ENCODE measurements at places on chromosomes 13 and 19. TPM values are rescaled to one million over a fixed set of nuclear protein-coding genes. Genes with fewer than 3 reads are reported as not detected.

DNA sequence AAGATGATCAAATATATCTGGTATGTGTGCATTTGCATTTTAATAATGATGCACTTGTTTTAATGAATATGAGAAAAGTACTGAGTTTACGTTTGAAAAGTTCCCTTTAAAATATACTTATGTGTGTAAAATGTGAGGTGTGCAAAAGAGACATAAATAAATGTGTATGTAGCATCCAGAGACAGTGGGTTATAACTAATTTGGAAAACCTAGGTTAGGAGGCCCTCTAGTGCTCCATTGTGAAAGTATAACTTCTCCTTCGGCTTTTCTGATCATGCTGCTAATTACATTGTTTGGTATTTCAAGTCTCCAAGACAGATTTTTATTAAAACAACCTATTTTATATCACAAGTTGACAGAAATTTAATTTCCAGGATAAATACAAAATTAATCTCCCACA is 30.1 kb downstream of the SCEL start:
- DNase-seq = no peak

GRCh38 chr19:6724631-6725492 is 4.4 kb upstream of the C3 start:
- DNase-seq = no peak

- DNase-seq = no peak
These were observed 68.4 kb upstream of the KCTD4 start for GRCh38 chr13:45269204-45269603.

DNA sequence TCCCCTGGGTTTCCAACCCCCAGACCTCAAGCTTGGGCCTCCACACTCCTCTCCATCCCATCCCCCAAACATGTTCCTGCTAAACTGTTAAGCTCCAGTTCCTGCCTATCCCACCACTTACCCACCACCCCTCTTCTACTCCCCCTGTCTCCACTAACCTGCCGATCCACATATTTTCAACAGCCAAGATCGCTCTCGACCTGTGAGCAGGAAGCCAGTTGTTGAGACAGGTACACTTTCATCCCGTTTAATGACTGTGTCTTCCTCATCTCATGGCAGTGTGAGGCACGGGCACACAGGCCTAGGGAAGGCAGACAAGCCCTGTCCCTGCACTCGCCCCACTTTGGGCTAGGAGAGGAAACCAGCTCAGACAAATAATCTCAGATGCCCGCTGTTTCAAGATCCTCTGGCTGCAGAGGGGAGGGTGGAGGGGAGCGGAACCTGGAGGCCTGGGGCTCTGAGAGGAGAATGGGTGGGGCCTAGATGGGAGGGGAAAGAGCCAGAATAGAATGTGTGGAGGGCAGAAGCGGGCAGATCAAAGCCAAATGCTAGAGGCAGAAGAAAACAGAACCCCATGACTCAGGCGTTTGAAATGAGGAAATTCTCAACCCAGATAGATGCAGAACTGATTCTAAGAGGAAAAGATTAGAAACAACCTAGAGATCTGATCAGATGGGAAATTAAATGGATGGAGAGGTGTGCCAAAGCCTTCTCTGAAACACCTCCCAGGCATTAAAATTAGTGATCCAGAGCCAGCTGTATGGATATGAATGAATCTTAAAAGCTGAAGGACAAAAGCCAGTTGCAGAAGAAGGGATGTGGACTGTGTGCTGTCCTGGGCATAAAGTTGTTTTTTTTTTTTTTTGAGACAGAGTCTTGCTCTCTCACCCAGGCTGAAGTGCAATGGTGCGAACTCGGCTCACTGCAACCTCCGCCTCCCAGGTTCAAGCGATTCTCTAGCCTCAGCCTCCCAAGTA is 16.9 kb upstream of the CYP2S1 start:
- DNase-seq = no peak

- no peak for DNase-seq
These were observed 325.1 kb downstream of the DCT start for GRCh38 chr13:94154367-94154766.

GRCh38 chr13:28659621-28659970 is 666 bp downstream of the POMP start:
- DNase-seq = no peak

DNA sequence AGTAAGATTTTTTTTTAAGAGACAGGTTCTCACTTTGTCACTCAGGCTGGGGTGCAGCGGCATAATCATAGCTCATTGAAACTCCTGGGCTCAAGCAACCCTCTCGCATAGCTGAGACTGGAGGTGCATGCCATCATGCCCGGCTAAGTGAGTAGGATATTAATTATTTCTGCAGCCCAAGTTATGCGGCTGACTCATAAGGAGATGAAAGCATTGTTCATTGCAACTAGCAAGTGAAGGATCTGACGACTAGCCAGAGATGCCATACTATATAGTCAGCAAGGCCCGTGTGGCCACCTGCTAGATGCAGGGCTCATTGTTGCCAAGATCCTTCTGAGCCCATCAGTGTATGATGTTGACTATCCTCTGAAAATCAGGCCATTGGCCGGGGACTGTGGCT is 45.2 kb downstream of the ABCC4 start:
- DNase-seq = no peak

EFNA2 gene
- total RNA-seq = not detected

FUT2 gene
- not detected for total RNA-seq

PCDH17 gene
- 7.4 TPM for total RNA-seq

KLHL1 gene
- total RNA-seq = not detected

C13orf42 gene
- not detected for total RNA-seq
